ENCODE measurements at places on chromosomes 11 and 22.

- DNase-seq = no peak
These were observed 6.0 kb downstream of the CNTF start for GRCh38 chr11:58628446-58628845.

- DNase-seq = no peak
These were observed 29.7 kb downstream of the MUC5B start for GRCh38 chr11:1252371-1253102.

DNA sequence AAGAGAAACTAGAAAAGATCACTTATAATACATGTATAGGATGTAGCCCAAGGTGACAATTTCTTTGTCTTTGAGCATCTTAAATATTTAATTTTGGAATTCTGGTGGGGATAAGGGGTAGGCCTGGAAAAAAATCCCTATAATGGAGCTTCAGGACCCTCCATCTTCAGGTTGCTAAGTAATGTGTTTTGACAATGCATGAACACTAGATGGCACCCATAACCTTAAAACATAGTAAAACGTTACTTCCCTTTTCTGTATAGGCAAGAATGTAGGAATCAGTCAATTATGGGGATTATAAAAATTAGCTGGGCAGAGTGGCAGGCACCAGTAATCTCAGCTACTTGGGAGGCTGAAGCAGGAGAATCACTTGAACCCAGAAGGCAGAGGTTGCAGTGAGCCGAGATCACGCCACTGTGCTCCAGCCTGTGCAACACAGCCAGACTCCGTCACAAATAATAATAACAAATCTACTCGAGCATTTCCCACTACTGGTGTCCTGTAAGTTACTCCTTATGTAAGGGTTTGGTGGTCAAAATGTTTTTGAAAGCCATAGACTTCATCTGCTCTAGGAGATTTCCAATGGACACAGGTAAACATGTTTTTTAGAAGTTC, 541.9 kb upstream of the CCDC90B start:
- no peak for DNase-seq

GRCh38 chr11:29343465-29344333, 673.1 kb downstream of the KCNA4 start:
- DNase-seq = no peak

DNA sequence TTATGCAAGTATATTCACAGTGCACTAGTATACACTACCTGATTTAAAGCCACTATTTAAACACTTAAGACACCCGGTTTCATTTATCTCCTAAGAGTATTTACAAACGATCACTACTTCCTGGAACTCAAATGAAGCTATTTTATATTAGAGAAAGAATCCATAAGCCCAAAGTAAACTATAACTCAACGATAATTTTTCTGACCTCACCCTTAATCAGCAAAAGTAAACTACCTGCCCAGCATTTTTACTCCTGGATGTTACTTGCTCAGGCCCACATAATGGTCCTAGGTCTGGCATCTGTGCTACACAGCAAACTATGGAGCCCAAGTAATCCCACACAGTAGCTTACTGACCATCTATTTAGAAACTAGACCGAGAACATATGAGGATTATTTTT, 33.4 kb downstream of the TSG101 start:
- DNase-seq = no peak

GRCh38 chr22:40748388-40749355, 69.4 kb downstream of the MCHR1 start:
- no peak for DNase-seq

Measured in activated T-helper 1 cell treated with anti-CD3 and anti-CD28 coated beads, Interleukin-2, amount 50 U/mL, for 16 hours (primary cell).